ENCODE measurements at places on chromosomes 16 and 17.

DNA sequence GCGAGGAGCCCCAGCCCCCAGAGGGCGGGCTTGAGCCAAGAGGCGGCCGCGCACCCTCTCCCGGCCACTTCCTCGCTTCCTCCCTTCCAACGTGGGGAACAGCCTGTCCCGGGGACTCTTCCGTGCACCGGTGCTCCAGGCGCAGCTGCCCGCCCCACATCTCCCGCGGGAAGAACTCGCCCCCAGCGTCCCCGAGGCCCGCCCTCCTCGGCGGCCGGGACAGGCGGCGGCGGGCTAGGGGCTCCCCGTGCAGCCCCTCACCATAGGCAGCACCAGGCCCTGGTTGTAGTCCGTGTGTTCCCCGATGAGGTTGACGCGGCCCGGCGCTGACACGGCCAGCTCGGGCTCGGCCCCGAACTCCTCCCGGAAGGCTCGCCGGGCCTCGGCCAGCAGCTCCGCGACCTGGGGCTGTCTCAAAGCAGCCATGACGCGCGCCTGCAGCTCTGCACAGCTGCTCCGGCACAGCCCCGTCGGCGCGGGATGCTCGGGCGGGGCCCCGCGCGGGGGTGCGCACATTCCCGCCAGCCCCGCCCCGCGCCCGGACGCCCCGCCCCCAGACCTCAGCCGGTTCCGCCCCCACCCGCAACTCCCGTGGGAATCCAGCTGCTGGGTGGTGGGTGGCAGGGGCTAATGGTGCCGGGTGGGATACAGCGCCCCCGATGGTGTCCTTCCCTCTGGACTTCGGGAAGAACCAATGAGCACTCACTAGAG lies at the start of gene GALK1:
GALK1 (minus strand) TSS at position 482 of the 711 bp plus-strand sequence; CDS start at position 426, 56 bp downstream.
- DNase-seq: peak; percentile 93

DNA sequence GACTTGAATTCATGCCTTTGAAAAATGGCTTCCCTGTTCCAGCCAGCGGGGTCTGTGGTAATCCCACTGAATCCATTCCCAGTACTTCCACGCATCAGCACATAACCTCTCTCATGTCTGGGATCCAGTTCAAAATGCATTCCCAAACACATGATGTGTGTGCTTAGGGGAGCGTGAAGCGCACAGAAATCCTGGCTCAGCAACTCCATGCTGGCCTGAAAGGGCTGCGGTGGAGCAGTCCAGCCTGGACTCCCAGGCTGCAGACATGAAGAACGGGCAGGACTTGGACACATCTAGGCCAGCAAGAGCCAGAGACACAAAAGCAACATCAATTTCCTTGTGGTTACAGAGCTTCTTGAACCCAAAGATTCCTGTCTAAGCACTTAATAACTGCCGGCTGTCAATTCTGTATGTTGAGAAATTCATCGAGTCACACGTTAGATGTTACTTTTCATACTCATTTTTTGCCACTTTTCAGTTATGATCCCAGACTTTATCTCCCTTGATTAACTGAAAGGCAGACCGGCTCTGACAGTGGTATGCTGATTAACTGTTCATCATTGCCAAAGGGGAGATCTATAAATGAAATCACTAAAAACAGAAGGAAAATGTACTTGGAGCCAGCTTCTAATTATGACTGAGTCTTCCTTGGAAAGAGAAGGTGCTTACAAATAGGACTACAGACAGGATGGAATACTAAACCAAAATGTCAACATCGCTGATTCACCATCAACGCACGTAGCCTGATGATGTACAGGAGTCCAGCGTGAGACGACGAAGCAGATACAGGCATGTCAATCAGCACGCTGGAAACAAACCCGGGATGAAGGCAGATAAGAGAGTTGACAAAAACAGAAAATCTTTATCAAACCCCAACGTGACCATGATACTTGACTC lies 23.0 kb downstream of the NSMCE1 start:
- DNase-seq: no peak

GRCh38 chr17:10268005-10268404 lies 69.6 kb upstream of the GAS7 start:
- no peak for DNase-seq

DNA sequence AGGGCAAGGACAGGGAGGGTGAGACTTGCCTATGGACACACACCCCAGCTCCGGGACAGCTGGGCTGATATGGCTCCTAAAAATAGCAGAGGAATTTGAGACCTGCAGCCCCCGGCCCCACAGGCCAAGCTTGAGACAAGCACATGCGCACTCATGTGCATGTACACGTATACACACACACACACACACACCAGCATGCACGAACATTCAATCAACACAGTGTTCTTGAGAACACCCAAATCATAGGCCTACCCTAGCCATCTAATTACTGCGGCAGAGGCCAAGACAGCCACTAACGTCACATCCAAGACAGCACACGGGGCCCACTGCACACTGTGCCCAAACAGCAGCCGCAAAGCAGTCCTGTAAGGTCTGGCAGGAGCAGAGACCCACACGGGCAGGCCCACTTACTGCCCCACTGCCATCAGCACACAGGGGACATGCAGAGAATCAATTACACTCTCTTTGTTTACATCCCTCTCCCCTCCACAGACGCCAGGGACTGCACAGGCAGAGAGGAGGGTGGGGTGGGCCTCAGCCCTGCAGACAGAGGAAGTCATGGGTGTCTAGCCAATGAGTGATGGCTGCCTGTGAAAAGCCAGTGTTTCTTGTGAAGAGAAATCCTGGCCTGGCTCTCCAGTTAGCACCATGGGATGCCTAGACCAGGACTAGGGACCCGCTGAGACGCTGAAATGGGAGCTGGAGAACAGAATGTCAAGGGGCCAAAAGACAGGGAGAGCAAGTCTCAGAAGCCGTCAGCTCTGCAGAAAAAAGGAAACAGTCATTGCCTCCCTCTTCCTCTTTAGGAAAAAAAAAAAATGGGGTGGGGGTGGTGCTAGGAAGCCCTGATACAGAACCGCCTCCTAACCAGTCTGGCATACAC lies 39.3 kb downstream of the MYO18A start:
- DNase-seq: no peak

- DNase-seq: no peak
Measured at GRCh38 chr17:55576237-55576995, 65.2 kb upstream of the SMIM36 start.

GRCh38 chr17:49925921-49926320 lies 43.1 kb upstream of the DLX4 start:
- no peak for DNase-seq

- no peak for DNase-seq
Measured at GRCh38 chr16:87306516-87306915, 10.7 kb downstream of the C16orf95 start.

DNA sequence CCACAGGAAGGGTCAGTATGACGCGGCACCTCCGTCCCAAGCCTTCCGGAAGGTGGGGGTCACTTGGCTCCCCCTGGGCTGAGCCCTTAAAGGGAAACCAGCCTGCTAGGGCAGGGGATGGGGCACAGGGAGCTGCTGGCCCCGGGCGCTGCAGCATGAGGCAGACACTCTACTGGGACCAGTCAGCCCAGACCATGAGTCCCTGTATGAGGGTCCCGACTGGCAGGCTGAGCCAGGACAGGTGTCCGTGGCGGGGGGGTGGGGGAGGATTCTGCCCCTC lies 43.4 kb upstream of the ZC3H18 start:
- DNase-seq: no peak

DNA sequence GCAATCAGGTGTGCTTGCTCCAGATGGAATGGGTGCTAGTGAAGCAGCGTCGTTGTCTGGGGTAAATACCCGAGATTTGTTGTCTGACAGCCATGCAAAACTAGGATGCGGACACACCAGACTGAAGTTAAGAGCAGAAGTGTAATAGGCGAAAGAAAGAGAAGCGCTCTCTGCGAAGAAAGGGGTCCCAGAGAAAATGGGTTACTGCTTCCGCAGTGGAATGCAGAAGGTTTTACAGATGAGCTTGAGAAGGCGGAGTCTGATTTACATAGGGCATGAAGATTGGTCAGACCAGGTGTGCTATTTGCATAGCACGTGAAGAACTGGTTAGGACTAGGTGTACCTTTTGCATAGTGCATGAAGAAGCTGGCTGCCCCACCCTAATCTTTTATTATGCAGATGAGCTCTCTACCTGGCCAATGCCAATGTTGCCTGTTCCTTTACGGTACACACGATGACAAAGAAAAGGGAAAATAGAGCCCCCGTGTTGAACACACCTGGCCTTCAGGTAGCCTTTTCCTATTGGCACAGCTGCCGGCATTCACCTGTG lies 32.0 kb upstream of the SNN start:
- DNase-seq: no peak

GRCh38 chr16:87782033-87782432 lies 16.2 kb upstream of the KLHDC4 start:
- DNase-seq: no peak

GRCh38 chr16:29012913-29013553 lies 28.2 kb downstream of the LAT start:
- DNase-seq: no peak

- no peak for DNase-seq
Measured at GRCh38 chr17:45841186-45841585, 3.5 kb upstream of the SPPL2C start.

- no peak for DNase-seq
Measured at GRCh38 chr17:37168731-37169353, 206.9 kb upstream of the C17orf78 start.

DNA sequence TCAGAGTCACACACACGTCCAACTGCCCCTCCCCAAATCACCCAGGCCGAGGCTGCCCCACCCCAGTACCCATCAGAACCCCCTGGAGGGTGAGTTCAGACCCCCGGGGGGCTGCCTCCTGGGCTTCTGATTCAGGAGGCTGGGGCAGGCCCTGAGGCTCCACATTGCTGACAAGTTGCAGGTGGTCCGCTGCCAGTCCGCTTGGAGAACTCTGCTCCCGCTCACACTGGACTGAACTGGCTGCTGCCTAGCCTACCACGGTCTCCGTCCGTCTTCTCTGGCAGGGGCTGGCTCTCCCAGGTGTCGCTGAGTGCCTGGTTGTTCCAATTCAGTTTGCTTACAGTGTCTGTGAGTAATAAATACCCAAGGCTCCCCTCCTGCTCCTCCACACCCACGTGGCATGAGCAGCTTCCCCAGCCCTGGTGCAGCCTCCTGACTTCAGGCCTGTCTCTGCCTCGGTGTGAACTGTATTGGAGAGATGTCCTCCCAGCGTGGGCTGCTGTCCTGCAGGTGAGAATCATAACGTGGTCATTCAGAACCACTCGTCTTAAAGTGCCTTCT lies 163.4 kb downstream of the LAT start:
- no peak for DNase-seq

DNA sequence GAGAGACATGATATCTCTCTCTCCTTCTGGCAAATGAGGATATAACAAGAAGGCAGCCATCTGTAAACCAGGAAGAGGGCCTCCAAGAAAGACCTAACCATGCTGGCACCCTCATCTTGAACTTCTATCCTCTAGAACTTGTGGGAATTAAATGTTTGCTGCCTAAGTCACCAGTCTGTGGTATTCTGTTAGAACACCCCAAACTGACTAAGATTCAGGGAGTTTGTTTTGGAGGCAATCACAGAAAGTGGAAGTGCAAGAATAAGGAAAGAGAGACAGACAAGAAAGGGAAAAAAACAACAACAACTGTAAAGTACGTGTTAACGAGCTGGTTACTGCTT lies 114.5 kb upstream of the GOT2 start:
- DNase-seq: no peak

DNA sequence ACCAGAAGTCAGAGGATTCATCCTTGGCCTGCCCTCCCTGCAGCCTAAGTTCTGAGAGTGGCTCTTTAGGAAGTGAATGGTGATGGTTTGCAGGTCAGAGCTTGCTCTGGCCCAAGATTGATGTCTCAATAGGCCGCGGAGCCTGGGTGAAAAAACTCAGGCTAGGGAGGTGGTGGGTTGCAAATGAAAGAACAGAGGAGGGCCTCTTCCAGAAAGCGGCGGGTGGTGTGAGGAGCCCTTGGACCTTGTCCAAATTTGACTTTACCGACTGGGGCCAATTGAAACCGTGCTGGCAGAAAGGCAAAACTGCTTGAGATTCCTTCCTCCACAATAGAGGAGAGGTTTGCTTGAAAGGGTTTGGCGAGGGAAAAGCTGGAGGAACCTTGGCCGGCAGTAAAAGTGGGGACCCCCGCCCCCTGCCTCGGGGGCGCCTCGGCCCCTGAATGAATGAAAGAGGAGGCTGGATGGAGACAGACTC lies 331.3 kb downstream of the SEC14L1 start:
- no peak for DNase-seq

- peak; percentile 22 for DNase-seq
Measured at GRCh38 chr16:50308237-50308965, 42.0 kb downstream of the ADCY7 start.

- no peak for DNase-seq
Measured at GRCh38 chr16:64346080-64346479, 775.8 kb downstream of the CDH11 start.

All from GM12891 (cell line).